NCI-H524 treated with DMSO at 0.1 percent for 48 hours (cell line): ENCODE measurements at places on chromosomes 12 and 14.

DNA sequence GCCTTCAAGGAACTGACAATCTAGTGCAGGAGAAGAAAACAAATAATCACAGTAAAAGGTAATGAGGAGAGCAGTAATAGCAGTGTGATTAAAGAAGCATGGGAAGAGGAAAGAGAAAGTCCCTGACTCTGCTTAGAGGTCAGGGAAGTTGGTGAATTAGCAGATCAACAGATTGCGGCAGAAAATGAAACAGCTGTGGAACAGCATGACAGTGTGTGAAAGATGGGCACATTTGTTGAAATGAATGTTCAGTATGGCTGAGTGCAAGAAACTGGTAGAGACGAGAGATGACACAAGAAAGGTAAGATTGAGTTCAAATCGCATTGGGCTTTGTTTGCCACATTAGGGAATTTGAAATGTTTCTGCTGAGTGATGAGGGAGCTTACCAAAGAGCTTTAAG is 63.7 kb upstream of the RASSF8 start:
- DNase-seq, result no peak

GRCh38 chr12:71504476-71504875 is 64.9 kb downstream of the LGR5 start:
- no peak for DNase-seq

DNA sequence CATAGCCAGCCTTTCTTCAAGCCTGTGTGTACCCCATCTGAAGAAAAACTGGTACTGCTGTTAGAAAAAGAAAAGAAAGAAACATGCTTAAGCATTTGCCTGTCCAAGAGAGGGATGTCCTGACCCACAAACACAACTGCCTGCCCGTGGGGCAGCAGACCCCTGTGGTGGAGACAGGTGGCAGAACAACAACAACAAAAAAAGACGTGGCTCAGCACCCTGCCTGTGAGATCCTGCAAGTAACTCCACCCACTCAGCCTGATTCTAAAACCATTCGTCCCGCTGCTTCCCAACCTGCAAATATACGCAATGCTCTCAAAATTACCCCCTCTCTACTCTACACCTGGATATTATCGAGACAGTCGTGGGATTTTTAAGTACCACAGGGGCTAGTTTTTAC is 64.9 kb upstream of the ZDHHC17 start:
- DNase-seq, result no peak

- no peak for DNase-seq
These were observed 31.6 kb upstream of the TESC start for GRCh38 chr12:117130801-117131200.

GRCh38 chr12:16789204-16789790 is 183.3 kb upstream of the LMO3 start:
- DNase-seq, result no peak

GRCh38 chr14:72142328-72142727 is 210.1 kb downstream of the RGS6 start:
- DNase-seq, result peak; percentile 56

DNA sequence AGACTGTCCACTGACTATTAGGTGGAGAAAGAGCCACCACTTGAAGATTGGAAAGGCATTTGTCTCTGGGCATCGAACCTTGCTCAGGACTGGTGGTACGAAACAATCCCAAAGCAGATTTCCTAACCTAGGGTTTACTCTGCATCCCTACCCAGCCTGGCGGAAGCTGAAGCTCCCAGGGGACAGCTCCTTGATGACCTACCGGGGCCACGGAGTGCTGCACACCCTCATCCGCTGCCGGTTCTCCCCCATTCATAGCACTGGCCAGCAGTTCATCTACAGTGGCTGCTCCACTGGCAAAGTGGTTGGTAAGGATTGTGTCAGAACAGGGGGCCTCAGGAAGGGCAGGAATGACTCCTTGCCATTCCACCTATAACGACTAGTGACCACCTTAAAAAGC is 6.5 kb upstream of the NRL start:
- no peak for DNase-seq

GRCh38 chr12:9667403-9668160 is 1.9 kb upstream of the CLEC2D start:
- DNase-seq, result no peak

- DNase-seq, result no peak
These were observed 309.3 kb downstream of the PDZRN4 start for GRCh38 chr12:41497409-41497808.

DNA sequence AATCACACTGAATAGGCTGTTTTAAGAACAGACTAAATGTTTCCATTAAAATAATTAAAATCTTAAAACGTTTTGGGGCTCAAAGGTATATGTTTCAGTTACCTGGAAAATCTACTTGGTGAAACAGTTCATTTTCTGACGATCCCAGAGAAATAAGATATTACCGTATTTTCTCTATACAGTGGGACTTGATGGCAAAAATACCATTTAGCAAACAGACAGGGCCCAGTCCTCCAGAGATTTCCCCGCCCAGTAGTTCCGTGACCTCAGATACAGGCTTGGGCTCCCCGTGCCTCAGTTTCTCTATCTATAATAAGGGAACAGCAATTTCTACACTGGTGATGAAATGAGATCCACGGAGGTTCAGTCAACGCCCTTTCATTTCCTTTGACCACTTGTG is 304.4 kb downstream of the VRK1 start:
- DNase-seq, result no peak

DNA sequence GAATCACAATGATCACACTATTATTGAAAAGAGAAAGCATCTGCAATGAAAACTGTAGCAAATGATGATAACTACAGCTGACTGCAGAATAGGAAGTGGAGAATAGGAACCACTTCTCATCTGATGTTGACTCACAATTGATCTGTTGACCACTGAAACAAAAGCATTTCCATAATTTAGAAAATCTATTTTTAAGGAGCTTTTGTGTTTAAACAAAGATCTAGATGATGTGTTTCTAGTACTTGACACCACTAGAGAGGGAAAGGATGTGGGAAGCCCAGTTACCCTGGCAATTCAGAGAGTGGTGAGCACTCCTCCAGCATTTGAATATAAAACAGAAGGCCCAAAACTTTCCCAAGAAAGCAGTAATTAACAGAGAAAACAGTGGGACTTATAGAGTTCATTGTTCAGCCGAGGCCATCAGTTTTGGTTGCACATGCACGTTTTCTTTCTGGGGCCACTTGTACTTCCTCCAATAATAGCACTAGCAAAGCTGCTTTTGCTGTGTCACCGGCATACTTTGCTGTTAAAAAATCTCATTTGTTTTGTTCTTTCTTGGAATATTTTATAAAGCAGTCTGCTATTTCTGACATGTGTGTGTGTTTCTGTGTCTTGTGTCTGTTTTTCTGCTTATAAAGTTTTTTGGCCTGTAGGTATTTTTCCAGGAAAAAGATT is 76.1 kb upstream of the HECTD1 start:
- DNase-seq, result no peak

GRCh38 chr12:18139989-18140596 is 50.1 kb upstream of the RERGL start:
- DNase-seq, result peak; percentile 2

DNA sequence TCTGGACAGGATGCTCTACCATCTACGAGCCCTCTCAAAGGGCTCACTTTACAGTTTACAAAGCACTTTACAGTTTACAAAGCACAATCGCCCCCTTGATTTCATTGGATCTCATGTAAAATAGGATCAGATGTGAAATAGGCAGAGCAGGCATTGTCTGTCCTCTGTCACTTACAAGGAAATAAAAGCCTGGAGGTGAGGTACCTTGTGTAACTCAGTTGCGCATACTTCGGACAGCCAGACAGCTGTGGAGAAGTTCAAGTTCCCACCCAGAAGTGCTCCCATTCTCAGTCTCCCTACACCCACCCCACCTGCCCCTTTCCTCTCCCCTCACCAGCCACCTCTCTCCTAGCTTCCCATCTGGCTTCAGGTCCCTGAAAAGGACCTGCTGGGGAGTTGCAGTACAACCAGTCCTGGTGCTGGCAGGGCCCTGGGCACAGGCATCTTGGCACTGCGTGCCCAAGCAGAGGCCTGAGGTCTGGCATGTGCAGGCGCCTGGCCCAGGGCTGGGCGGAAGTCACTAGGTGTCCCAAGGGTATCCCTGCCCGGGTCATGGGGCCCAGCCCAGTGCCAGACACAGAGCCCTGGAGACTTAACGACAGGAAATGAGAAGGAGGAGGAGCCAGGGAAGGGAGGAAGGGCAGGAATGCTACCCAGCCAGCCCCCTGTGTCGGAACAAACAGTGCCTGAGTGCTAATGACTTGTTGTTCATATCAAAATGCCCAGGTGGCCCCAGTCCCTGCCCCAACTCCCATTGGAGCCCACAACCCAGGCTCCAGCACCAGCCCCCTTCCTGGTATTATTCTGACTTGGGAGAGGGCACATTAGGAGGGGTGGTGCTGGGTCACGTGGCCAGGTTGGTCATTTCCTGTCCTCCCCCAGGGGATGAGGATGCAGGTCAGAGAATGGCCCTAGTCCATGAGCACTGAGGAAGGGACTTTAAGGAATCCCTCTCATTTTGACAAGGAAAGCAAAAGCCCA is 5.4 kb downstream of the RAPGEF3 start:
- no peak for DNase-seq
